Ovary (tissue), 10 donors: ENCODE measurements at places on chromosomes 1 and 21. TPM values are rescaled to one million over a fixed set of nuclear protein-coding genes. Genes with fewer than 3 reads are reported as not detected.

The BNIPL gene
- 0.28 TPM for total RNA-seq

The AMY1C gene
- total RNA-seq = 24.8 TPM

The CCDC185 gene
- not detected for total RNA-seq

The SUMO3 gene
- total RNA-seq = 74.3 TPM

The IFI16 gene
- 76.4 TPM for total RNA-seq

The ADARB1 gene
- 18.5 TPM for total RNA-seq

The SLC6A17 gene
- total RNA-seq = not detected

The IL10RB gene
- 23.8 TPM for total RNA-seq

The OLFML3 gene
- 103 TPM for total RNA-seq

The USH2A gene
- 0.11 TPM for total RNA-seq

The SIM2 gene
- 0.11 TPM for total RNA-seq

The COL24A1 gene
- 0.47 TPM for total RNA-seq

The MYBPHL gene
- total RNA-seq = not detected

The ELAVL4 gene
- total RNA-seq = not detected

The GALNT2 gene
- total RNA-seq = 38.6 TPM

The MLLT11 gene
- total RNA-seq = 1.6 TPM

The MIXL1 gene
- 0.34 TPM for total RNA-seq

The SERPINC1 gene
- total RNA-seq = not detected
